Fibroblast of villous mesenchyme (primary cell): ENCODE measurements at places on chromosomes 5 and 9.

DNA sequence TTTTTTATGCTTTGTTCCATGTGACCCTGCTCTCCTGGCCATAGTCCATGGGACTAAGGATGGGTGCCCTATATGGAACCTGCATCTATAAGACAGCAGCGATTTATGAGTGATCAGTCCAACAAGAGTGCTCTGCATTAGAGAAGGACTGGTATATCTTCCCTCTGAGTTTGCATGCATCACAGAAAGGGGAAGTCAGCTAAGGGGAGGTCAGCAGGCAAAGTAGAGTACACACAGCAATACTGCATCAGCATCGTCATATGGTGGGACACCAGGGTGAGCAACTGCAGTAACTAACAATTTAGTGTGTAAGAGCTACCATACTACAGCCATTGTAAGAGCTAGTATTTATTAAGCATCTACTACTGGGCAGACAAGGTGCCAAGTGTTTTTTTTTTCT is 311.3 kb downstream of the NDUFS4 start:
- DNase-seq, result no peak

GRCh38 chr9:93136011-93136440 is 2.0 kb upstream of the NINJ1 start:
- DNase-seq, result peak; percentile 54

DNA sequence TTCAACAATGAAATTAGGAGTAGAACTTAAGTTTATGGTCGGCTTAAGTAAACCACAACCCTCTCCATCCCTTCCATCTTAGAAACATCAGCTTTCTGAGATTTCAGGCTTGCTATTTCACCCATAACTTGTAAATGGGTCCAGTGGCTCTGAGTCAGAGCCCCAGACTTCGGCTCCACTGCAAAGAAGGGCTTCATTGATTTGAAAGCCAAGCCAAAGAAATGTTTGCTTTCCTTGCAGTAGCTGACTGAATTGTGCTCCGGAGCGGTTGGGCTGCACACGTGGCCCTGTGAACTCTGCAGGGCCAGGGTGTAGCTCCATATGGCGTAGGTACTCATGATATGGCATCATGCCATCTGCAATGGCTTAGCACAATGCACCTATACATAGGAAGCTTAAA is 57.0 kb downstream of the NREP start:
- no peak for DNase-seq

GRCh38 chr9:93557366-93558137 is 18.8 kb upstream of the PHF2 start:
- DNase-seq, result no peak

GRCh38 chr5:75057561-75057960 is 5.2 kb upstream of the GCNT4 start:
- DNase-seq, result peak; percentile 28
